Glomerular endothelial cell (primary cell): ENCODE measurements at places on chromosomes 2 and 18.
A peak's percentile ranks its signal among the peaks of the same experiment; 100 is the strongest.

- DNase-seq, result no peak
These were observed 662 bp downstream of the ACVR2A start for GRCh38 chr2:147845411-147845971.

DNA sequence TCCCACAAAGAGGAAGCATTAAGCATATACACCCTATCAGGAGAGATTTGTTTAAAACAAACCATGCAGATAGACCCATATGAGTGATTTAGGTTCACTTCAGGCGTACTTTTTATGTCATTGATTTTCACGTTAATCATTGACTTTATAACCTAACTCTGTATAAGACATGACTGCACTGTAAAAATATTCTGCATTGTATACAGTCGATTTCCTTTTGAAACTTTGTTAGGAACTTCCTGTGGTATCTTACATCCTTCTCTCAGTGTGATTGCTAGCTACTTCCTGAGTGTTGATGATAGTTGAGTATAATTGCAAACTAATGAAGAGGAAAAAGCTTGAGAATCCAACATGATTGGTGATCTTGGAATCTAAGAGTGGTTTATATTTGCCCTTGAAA lies 69.4 kb downstream of the XIRP2 start:
- DNase-seq, result no peak

DNA sequence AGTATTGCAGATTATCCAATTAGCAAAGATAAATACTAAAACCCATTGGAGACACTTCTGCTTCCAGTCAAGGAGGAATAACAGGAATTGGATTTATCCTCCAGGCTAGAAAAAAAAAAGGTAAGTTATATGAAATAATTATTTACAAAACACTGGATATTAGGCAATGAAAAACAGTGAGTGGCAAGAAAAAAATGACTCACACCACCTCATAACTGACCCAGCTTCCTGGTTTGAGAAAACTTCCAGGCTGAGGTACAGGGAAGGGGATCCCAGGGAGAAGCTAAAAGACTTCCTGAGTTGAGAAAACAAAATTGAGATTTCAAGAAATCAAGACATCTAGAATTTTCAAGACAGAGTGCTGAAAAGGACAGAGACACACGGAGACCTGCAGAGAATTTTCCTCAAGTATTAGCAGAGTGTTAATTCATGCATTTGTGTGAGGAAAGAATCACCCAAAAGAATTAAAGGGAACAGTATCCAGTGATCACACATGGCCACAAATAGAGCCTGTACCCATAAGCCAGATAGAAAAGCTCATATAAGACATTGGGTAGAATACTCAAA lies 17.4 kb downstream of the SRD5A2 start:
- DNase-seq, result no peak

DNA sequence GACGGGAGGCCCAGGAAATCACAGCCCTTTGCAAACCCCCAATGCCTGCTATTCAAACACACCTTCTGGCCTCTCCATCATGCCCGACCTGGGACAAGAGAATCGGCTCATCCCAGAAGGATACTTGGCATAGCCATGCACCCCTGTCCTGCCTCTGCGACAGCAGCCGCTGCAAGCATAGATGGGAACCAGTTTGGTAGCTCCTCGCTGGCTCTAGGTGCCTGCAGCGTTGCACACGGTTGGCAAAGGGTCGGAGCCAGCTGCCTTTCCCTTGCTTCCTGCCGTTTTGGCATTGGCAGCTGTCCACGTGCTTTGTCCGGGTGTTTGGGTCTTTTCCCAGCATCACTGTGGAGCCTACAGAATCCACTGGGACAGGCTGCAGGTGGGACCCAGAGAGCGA lies 76.9 kb downstream of the TWIST2 start:
- no peak for DNase-seq

- no peak for DNase-seq
These were observed 216.1 kb downstream of the ETAA1 start for GRCh38 chr2:67613227-67613626.

DNA sequence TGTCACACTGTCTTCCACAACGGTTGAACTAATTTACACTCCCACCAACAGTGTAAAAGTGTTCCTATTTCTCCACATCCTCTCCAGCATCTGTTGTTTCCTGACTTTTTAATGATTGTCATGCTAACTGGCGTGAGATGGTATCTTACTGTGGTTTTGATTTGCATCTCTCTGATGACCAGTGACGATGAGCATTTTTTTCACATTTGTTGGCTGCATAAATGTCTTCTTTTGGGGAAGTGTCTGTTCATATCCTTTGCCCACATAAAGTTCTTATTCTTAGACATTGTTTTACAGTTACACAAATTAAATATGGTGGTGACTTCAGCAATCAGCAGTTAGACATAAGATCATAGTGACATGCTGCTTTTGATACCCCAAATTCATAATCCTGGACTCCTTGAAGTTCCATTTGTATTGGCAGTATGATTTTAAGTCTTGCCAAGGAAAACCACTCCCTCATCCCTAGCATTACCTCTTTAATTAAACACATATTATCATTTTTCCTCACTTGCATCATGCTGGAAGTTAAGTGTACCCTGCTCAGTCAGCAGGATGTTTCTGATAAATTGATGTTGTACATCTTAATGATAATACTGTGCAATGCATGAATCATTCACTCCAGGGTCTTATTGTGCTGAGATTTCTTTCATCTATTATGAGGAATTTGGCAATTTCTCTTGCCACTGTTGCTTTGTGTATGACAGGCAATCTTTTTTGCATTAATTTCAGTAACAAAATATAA lies 67.6 kb upstream of the STAT1 start:
- DNase-seq, result no peak

GRCh38 chr2:112866128-112866835 lies 29.7 kb upstream of the IL1B start:
- DNase-seq, result no peak

DNA sequence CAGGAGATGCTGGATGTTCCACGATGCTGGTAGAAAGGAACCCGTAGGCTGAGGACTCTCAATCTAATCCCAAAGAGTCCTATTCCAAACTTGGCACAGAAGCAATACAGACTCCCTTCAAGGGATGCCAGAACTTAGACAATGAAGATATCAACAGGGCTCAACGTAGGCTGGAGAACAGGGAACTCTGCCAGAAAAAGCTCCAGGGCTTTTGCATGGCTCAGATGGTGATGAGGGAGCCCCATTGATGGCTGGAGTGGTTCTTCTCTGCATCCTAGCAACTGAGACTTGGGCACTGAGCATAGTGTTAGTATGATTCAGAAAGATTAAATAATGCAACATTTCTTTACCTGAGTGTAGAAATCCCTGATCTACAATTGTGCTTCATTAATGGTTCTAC lies 117.2 kb upstream of the NCK2 start:
- no peak for DNase-seq

DNA sequence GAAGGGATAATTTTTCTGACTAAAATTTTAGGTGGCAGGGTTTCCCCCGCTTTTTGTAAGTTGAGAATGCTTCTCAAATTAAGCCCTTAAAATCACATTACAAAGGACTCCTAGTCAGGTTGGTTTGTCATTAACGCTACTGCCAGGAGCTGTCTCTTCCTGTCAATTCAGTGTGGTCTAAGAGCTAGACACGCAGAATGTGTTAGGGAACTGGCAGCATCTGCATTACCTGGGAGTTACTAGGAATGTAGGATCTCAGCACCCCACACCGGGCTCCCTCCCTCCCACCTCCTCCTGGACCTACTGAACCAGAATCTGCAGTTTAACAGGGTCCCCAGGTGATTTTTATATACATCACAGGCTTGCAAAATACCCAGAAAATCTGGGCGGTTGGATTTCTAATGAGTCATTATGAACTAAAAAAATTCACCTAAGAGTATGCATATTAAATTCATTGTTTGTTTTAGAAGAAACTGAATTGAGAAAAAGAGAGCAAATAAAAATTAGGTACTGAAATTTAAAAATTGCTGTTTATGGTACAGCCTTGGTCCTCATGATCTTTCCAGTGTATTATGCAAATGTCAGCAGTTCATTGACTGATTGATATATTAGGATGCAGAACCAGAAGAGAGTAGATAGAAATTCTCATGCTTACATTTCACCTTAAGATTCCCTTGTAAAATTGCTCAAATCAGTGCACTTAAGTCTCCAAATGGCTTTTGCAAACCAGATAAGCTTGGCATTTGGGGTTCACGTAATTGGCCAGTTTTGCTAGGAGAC lies 130.9 kb upstream of the ITGA6 start:
- DNase-seq, result no peak

GRCh38 chr2:144390424-144391020 lies 129.4 kb downstream of the ZEB2 start:
- no peak for DNase-seq

GRCh38 chr2:55418072-55418471 lies 1.6 kb downstream of the CCDC88A start:
- no peak for DNase-seq

GRCh38 chr2:39947294-39948015 lies 168.4 kb upstream of the THUMPD2 start:
- DNase-seq, result no peak

- no peak for DNase-seq
These were observed 739.4 kb upstream of the RAB6C start for GRCh38 chr2:129240061-129240460.

GRCh38 chr18:3015204-3015592 lies 2.3 kb upstream of the LPIN2 start:
- peak; percentile 64 for DNase-seq
